Muscle of arm (tissue), 14 donors: ENCODE measurements at places on chromosomes 6 and 20. TPM values are rescaled to one million over a fixed set of nuclear protein-coding genes. Genes with fewer than 3 reads are reported as not detected.

DNA sequence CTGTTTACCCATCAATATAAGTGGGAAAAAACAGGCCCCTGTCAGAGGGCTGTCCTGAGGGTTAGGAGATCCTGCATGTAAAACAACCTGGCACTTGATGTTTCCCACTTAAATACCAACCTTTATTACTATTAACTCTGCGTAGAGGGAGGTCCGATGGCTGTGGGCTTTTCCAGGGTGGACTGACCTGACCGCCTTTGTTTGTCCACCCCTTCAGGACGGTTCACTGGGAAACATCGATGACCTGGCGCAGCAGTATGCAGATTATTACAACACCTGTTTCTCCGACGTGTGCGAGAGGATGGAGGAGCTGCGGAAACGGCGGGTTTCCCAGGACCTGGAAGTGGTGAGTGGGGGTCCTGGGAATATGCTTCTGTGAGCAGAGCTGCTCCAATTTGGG, 47.3 kb downstream of the SASH1 start:
- DNase-seq = no peak

DNA sequence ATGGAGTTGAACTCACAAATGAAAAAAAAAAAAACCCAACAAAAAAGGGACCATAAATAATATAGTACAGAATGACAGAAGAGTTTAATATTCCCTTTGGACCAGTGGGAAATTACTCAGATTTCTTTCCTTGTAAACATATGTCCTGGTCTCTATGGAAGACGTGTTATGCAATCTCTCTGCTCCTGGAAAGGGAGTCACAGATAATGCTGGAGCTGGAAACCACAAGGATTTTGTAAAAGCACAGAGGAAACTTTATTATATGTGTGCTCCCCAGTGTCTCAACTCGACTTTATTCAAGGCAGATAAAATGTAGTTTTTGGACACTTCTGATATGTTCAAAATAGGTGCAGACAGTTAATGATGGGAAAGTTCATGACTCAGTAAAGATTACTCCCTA, 88.1 kb upstream of the ZFP64 start:
- DNase-seq = no peak

GRCh38 chr20:5550733-5551529, 199.3 kb upstream of the SHLD1 start:
- no peak for DNase-seq

GRCh38 chr6:74742793-74743508, 462.9 kb downstream of the COL12A1 start:
- no peak for DNase-seq

DNA sequence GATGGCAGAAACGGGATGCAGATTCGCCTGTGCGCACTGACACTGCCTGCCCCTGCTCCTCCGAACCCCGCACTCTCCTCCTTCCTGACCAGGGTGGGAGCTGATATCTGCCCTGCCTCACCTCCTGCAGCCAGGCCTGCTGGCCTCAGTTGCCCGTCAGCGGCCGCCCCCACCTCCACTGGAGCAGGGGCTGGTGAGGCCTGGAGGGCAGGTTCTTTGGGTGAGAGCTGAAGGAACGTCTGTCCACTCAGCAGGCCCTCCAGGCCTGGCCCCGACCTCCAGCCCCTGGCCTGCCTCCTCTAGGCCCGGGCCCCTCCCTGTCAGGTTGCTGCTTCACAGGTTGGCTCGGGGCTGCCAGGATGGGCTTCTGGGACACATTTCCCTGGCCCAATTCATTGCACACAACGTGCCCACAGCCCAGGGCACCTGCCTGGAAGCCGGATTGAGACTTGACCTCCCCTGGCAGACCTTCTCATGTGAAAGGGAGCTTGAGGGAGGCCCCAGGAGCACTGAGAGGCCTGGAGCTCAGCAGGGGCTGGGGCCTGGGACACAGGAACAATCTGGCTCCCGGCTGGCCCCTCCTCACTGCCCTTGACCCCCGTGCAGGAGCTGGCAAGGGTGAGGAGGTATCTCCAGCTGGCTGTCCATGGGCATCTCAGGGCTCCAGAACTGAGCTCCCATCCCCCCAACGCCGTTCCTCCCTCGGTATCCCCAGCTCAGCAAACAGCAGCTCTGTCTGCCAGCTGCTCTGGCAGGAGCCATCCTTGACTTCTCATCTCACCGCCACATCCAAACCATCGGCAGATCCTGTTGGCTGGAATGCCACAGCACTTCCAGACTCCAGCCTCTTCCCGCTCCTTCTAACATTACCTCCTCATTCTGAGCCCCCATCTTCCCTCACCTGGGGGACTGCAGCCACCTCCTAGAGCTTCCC, 39.5 kb downstream of the SPDEF start:
- no peak for DNase-seq

DNA sequence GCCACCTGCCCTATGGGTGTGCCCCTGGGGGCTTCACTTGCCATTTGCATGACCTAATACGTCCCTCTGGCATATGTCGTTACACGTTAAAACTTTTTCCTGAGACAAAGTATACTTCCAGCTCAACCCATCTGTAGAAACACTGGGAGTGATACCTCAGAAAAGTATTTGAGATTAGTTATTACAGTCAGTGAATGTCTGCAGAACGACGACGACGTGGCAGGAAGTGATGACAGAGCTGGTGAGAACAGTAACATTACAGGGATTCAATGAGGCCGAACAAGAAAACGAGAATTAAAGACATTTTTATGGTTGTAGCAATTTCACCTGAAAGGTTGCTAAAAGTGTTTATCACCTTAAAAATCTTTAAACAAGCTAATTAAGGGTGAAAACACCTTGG, 40.2 kb downstream of the SASH1 start:
- DNase-seq = no peak

Gene DCDC2
- polyA plus RNA-seq = 0.19 TPM

Gene IL17A
- polyA plus RNA-seq = not detected

Gene TNFRSF6B
- polyA plus RNA-seq = 0.34 TPM
